ENCODE measurements at places on chromosomes 4 and X. TPM values are rescaled to one million over a fixed set of nuclear protein-coding genes. Genes with fewer than 3 reads are reported as not detected.

- no peak for DNase-seq
Observed at GRCh38 chrX:132738951-132739350, 219.5 kb downstream of the HS6ST2 start.

GRCh38 chrX:22037911-22038537 is 5.9 kb downstream of the PHEX start:
- DNase-seq, result no peak

The SYAP1 gene
- total RNA-seq, result 26.4 TPM

DNA sequence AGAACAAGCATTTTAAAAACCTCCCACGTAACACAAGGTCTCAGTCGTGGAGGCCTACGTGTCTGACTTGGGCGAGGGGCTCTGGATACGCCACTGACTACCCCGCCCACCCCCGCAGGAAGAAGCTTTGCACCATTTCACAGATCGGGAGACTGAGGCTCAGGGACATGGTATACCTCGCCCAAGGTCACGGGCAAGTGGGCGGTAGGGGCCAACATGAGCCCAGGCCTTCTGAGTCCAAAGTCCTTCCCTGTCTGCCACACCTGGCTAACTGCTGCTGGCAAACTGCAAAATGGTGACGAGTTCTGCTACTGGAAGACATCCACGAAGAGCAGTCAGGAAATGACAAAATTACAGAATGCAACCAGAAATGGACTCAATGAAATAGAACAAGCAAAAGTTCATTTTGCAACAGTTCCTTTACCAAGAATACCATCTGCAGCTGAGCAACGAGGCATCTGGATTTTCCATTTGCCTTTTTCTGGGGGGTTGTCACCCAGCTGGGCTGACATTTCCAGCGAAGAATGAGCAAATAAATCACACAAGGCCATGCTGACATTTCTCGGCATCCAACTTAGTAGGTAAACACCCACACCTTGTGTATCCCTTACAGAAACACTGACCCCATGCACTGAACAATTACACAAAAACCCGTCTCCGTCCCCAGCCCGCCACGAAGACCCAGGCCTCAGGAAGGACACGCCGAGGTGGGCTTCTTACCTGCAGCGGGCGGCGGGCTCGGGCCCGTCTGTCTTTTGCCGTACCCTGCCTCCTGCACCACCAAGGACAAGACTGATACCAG is 70.2 kb upstream of the AFAP1 start:
- DNase-seq, result no peak

DNA sequence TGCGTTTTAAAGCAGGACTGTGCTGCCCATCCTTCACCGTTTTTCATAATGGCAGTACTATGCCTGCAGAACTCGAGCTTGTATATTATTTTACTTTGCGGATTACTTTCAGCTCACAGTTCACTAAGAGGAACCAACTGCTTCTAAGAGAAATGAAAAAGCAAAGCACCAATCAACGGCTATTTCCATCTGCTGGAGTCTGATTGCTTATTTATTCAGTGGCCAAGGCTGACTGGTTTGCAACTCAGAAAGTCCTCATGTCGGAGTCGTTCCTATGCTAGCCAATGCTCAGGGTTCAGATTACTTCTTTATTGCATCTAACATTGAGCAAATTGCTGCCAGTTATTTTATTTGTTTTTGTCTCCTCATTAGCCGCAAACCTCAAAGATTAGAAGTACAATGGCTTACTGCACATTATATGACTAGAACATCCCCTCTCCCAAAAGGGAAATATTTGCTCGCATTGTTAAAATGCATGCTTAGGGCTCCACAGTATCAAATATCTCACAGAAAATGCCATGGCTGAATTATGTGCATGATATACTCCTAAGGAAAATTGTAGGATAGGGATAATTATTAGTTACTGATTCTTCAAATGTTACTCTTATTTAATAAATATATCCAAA is 1628.2 kb upstream of the ADGRL3 start:
- no peak for DNase-seq

DNA sequence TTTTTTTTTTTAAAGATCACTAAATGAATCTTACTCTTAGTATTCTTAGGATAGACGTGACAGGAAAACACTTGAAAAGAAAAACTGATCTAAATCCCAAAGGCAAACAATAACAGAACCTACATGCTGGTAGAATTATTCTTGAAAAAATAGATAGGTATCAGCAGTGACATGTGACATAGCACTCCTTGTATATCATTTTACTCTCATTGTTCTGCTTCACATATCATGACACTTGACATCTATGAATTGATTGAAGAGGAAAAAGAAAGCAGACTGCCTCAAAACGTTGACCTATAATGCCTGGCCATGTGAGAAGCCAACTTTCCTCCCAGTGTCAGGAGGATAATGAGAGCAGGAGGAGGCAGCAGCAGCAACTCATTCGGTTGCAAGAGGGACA is 555.2 kb downstream of the GABRG1 start:
- no peak for DNase-seq

- DNase-seq, result no peak
Observed at GRCh38 chr4:162456106-162456505, 292.3 kb upstream of the FSTL5 start.

The GSPT2 gene
- 2.1 TPM for total RNA-seq

DNA sequence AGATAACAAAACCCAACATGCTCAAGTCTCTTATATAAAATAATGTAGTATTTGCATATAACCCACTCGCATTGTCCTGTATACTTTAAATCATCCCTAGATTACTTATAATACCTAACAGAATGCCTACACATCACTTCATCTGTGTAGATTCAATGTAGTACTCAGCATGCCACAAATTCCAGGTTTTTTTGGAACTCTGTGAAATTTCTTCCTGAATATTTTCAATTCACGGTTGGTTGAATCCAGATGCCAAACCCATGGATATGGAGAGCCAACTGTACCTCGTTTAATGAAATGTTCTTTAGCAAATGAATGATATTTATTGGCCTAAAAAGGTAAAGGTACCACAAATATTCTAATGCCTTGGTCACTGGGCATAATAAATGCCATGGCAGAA is 24.8 kb downstream of the CCNI start:
- DNase-seq, result no peak

DNA sequence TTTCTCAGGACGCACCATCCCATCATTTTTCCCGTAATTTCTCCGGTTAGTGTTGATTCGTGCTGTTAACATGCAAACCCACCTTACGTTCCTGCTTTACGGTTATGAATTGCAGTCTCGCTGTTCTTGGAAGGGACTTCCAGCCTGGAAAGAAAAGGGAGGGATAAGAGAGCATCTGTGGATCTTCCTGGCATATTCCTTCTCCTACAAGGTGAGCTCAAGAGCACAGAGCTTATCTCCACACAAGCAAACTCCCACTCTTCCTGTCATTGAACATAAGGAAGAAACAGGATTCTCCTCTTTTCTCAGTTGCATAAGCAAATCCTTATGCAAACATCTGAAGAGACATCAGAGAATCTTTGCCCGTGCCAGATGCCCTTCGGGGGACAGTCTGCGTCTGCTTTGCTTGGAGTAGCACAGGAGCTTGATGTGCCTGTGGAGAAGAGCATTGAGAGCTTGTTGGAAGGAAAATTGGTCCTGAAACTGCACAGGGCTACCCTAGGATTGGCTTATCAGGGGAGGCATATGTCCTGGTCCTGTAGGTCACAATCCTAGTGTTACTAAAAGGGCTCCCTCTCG is 127.0 kb downstream of the ASMT start:
- DNase-seq, result no peak

DNA sequence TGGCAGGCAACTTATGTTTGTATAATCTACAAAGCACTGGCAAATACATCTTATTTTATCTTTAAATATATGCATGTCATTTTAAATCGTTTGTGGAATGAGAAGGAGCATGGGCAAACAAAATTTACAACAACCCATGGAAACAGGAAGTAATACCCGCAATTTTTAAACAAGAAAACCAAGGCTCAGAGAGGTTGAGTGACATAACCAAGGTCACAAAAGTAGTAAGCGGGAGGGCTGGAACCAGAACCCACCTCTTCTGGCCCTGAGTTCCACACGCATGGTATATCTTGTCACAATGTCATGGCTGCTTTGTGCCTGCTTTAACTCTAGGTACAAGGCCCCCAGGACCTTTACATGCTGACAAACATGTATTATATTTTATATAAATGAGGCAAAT is 52.9 kb downstream of the SLC7A11 start:
- no peak for DNase-seq

GRCh38 chrX:97849951-97850350 is 966.2 kb downstream of the RPA4 start:
- DNase-seq, result no peak

The GRPEL1 gene
- 39.7 TPM for total RNA-seq

The WDR13 gene
- total RNA-seq, result 82.7 TPM

DNA sequence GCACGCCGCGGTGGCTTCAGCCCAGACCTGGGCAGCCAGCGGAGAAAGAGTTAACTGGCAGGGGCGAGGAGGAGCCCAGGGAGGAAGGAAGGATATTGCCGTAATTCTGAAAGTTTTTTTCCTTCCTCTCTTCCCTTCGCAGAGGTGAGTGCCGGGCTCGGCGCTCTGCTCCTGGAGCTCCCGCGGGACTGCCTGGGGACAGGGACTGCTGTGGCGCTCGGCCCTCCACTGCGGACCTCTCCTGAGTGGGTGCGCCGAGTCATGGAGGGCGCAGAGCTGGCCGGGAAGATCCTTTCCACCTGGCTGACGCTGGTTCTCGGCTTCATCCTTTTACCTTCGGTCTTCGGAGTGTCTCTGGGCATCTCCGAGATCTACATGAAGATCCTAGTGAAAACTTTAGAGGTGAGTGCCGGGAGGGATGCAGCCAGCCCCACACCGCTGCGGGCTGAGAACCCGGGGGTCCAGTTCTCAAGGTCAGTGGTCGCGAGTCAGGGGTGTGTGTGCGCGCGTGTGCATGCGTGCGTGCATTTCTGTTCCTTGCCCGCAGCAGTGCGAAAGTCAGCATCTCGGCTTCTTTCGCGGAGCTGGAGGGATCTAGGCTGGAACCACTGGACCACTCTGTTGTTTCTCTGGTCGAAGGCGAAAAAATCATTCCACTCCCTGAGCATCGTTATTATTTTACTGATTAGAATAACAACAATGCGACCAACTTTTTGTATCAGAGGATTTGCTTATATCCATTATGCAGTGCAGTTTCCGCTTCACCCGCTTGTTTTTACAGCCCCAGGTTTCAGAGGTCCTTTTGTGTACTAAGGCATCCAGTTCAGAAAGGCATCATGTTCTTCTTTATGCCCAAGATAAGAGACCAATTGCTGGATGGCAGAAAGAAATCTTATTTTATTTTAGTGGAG is 709 bp downstream of the GPAT3 start:
- DNase-seq, result peak; percentile 26

The SMIM31 gene
- total RNA-seq, result not detected

The GRID2 gene
- not detected for total RNA-seq

GRCh38 chrX:31487951-31488350 is 416.1 kb upstream of the FTHL17 start:
- DNase-seq, result no peak

DNA sequence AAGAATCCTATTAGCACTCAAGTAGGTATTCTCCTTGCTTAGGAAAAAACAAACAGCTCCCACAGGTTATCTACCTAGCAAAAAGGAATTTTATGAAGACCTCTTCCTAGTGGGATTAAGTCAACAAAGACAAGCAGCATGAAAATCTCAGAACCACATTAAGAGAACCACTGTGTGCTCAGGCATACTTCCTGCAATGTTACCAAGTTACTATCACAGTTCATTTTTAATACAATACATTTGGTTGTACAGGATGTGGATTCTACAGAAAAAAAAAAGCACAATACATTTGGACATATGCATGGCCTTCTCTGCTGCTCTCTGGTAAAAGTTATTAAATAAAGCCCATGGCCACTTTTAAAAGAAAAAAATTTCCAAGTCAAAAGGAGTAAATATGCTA is 193.7 kb downstream of the PPP3CA start:
- DNase-seq, result no peak

GRCh38 chrX:154526901-154527675 is 11.1 kb upstream of the FAM3A start:
- peak; percentile 48 for DNase-seq

The PABPC1L2A gene
- not detected for total RNA-seq

- no peak for DNase-seq
Observed at GRCh38 chr4:98482847-98483806, 175.3 kb downstream of the TSPAN5 start.

DNA sequence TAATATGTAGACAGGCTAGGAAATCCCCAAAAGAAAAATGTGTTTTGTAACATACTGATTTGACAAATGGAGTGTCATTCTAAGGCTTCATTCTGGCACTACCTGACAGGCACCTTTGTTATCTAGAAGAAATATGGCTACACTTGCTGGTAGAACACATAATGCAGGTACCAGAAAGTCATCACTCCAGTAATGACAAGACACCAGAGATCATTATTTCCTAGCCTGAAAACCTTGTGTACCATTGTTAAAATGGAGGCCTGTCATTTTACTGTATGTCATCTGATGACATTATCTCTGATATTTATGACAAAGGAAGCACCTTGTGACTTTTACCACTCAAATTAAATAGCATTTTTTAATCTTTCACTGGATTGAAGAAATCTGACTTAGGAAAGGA is 13.5 kb upstream of the FGF5 start:
- no peak for DNase-seq

GRCh38 chr4:26384380-26385057 is 63.7 kb downstream of the RBPJ start:
- DNase-seq, result no peak

DNA sequence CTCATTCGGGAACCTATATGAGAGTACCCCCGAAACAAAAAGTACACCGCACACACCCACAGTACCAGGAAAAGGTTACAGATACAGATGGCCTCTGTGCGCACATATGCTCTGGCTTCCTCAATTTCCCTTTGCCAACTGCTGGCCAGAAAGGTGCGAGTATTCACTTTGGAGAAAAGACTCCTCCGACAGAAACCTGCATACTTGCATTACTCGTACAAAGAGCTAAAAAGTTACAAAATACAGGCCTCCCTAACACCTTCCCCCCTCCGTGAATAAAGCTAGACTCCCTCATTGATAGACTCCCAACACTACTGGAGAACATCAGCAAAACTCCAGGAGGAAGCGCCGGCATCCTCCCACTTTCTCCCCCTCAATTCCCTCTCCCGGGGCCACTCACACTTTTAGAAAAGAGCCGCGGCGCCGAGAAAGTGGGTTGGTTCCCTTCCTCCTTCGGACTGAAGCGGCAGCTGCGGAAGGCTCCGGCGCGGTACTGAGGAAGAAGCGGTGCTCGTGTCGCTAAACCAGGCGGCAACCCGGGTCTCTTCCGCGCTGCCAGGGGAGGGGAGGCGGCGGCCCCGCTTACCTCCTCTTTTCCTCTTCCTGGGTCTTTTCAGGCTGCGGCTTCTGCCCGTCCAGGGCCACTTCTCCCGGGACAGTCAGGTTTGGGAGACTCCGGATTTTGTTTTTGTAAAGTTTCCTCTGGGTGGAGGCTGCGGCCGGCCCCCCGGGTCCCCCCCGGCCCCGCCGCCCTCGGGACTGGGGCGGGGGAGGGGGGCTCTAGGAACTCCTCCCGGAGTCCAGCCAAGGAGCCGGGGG is 1.1 kb downstream of the FBXW7 start:
- peak; percentile 17 for DNase-seq

The TLL1 gene
- 2.3 TPM for total RNA-seq

GRCh38 chrX:17025621-17026302 is 79.3 kb downstream of the REPS2 start:
- no peak for DNase-seq

GRCh38 chrX:70592091-70592490 is 147.5 kb downstream of the DLG3 start:
- no peak for DNase-seq

Data from gastrocnemius medialis (tissue), 4 donors.